ENCODE measurements at places on chromosomes 2 and 18.

DNA sequence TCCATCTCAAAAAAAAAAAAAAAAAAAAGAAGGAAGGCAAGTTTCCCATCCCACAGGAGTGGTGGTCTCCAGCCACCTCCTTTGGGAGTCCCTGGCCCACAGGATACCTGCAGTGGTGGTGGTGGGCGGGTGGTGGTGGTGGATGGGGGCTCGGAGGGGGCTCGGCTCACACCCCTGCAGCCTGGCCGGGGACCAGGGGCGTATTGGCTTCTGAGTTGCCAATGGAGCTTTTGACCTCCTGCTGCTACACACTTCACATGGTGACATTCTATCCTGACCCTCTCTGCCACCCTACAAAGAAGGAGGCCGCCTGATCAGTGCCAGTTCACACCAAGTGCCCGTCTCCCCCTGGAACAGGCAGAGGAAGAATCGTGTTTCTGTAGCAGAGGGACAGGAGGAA is 119.6 kb downstream of the NFATC1 start:
- DNase-seq, result no peak

GRCh38 chr2:164429354-164429753 is 191.9 kb downstream of the GRB14 start:
- DNase-seq, result no peak

- DNase-seq, result no peak
These were observed 82.6 kb downstream of the AGAP1 start for GRCh38 chr2:235576337-235576910.

DNA sequence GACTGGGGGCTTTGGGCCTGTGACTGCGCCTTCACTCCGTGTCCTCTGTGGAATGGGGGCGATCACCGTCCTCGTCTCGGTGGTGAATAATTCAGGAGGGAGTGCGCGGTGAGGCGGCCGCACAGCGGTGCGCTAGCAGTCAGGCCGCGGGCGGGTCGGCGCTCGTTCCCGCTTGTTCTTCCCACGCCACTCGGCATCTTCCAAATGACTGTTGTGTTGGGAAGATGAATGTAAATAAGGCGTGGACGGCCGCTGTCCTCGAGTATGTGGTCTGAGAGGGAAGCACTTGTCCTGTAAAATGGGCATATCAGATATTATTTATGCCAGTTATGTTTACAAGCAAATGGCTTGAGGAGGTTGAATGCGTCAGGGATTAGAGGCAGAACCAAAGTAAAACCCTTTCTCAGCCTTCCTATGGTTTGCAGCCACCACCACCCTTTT is 608 bp upstream of the VPS4B start:
- no peak for DNase-seq

DNA sequence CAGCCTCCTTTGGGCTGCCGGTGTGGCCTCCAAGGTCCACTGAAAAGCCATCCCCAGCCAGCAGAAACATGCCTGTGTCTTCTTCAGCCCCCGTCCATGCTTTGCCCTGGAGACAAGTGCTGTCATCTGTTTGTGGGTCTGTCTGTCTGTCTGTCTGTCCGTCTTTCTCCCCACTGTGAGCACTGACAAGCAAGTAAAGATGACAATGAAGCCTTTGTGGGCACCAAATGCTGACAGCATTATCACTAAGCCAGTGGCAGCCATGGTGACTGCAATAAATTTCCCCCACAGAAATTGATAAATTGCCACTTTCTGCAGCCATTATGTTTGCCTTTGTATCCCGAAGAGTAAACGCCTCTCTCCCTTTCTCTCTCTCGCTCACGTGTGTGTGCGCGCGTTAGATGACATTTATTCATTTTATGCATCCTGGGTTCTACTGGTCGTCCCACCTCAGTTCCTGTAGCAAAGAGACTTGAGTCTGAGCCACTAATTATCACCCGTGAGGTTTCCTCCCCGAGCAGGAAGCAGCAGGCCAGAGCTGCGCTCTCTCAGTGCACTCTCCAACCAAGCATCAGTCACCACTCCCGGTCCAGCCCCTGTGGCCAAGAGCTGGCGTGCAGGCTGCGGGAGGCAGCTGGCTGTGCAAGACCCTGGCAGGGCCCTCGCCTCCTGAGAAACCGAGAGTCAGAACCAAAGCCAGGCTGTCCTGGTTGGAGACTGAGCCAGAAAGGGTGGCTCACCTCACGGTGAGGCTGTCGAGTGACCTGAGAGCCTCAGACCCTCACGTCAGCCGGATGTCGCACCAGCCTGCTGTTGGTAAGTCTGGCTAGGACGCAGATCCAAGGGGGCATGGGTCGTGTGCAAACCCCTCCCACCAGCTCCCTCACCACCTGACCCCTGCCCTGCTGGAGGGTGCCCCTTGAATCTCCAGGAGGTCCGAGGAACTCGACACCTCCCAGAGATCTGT is 6.9 kb downstream of the STEAP3 start:
- no peak for DNase-seq

Measured in activated naive CD4-positive, alpha-beta T cell treated with Interleukin-2 at 50 U/mL for 16 hours (primary cell).